ENCODE measurements at places on chromosomes 3 and 15.

GRCh38 chr3:188577539-188577938, 423.6 kb downstream of the LPP start:
- no peak overlapping the region for H3K27ac ChIP-seq
- no peaks in the 10 kb centered on the region for H3K36me3 ChIP-seq
- H3K27me3 ChIP-seq = no peaks in the 10 kb centered on the region
- DNase-seq = no peak
- H3K4me3 ChIP-seq = no peak overlapping the region
- H3K4me1 ChIP-seq = no peaks in the 10 kb centered on the region

DNA sequence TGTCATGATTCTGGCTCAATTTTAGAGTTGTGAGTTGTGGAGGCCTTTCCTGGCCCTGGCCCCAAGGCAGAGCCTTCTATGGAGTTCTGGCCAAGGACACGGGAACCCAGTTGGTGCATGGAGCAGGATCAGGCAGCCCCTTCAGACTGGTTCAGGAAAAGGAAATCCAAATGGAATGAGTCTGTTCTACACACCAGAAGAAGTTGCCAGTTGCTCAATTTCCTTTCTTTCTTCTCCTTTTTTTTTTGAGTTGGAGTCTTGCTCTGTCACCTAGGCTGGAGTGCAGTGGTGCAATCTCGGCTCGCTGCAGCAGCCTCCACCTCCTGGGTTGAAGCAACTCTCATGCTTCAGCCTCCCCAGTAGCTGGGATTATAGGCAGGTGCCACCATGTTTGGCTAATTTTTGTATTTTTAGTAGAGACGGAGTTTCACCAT, 28.9 kb upstream of the BHLHE40 start:
- no peak overlapping the region for H3K27ac ChIP-seq
- no peaks in the 10 kb centered on the region for H3K36me3 ChIP-seq
- H3K4me3 ChIP-seq = no peak overlapping the region

GRCh38 chr3:88219138-88219792, 69.5 kb downstream of the C3orf38 start:
- no peaks in the 10 kb centered on the region for H3K27me3 ChIP-seq
- H3K4me3 ChIP-seq = no peak overlapping the region
- DNase-seq = no peak
- no peaks in the 10 kb centered on the region for H3K36me3 ChIP-seq
- no peaks in the 10 kb centered on the region for H3K4me1 ChIP-seq

DNA sequence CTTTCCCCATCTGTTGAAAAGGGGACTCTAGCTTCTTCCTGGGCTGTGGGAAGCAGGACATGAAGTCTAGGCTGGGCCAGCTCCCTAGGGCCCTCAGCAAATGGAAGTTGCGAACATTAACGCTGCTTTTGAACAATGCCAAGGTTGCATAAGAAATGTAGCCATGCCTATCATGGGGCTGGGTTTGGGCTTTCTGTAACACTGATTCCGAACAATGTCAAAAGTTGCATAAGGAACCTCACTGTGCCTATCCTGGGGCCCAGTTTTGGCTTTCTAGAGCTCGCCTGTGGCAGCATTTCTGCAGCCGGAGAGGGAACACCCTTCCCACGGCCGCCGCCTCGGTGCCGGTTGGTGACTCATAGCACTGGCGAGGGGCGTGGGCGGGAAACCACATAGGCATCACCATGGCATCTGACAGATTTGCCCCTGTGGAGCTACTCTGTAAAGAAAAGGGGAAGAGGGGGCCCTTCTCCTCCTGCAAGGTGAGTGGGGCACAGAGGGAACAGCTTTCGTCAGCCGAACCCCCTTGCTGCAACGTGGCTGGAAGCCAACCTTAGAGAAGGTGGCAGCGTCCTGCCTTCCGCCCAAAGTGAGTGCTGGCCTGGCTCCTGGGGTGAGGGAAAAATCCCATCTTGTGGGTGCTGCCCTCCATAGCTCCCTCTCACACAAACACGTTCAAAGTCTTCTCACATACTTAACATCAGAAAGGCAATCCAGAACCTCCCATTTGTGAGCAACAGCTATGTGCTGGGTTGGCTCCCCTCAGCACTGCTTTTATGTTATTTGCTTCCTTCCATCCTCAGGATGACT, 46.6 kb upstream of the ATP2B2 start:
- H3K36me3 ChIP-seq = no peaks in the 10 kb centered on the region
- H3K27me3 ChIP-seq = no peaks in the 10 kb centered on the region
- no peak for DNase-seq
- no peak overlapping the region for H3K27ac ChIP-seq

Data from GM12878 (cell line).